AG04450 (cell line): ENCODE measurements at places on chromosomes 4 and X. TPM values are rescaled to one million over a fixed set of nuclear protein-coding genes. Genes with fewer than 3 reads are reported as not detected.

The CSAG2 gene
- not detected in 2 replicates for polyA plus RNA-seq

The TNMD gene
- polyA plus RNA-seq = not detected in 2 replicates

The CENPI gene
- 3.7 and 5.0 TPM in 2 replicates for polyA plus RNA-seq

The PROM1 gene
- not detected in 2 replicates for polyA plus RNA-seq

The PDLIM3 gene
- 15.2 and 15.4 TPM in 2 replicates for polyA plus RNA-seq

The SHOX gene
- not detected in 2 replicates for polyA plus RNA-seq

The F8A1 gene
- 0.94 and 1.5 TPM in 2 replicates for polyA plus RNA-seq

The RGN gene
- 1.7 and 2.1 TPM in 2 replicates for polyA plus RNA-seq

The RBMXL3 gene
- not detected in 2 replicates for polyA plus RNA-seq

The CXXC4 gene
- polyA plus RNA-seq = 0.02 TPM in 1 of 2 replicates, not detected in the other

The TMEM156 gene
- 1.8 and 2.3 TPM in 2 replicates for polyA plus RNA-seq

The PRRG1 gene
- 28.6 and 39.3 TPM in 2 replicates for polyA plus RNA-seq

The MAD2L1 gene
- polyA plus RNA-seq = 11.4 and 18.6 TPM in 2 replicates

The GLRA3 gene
- polyA plus RNA-seq = not detected in 2 replicates

The STATH gene
- polyA plus RNA-seq = not detected in 2 replicates

The MGARP gene
- 42.6 and 57.7 TPM in 2 replicates for polyA plus RNA-seq

The JAKMIP1 gene
- not detected in 2 replicates for polyA plus RNA-seq

The FAM149A gene
- 0.07 and 0.20 TPM in 2 replicates for polyA plus RNA-seq

The BMX gene
- polyA plus RNA-seq = not detected in 2 replicates

The GABRE gene
- 13.9 and 15.1 TPM in 2 replicates for polyA plus RNA-seq

The NWD2 gene
- not detected in 2 replicates for polyA plus RNA-seq

The MAGED4 gene
- polyA plus RNA-seq = 20.6 and 24.4 TPM in 2 replicates

The PPP1R2C gene
- not detected in 2 replicates for polyA plus RNA-seq
